ENCODE measurements at places on chromosomes 1 and 21.

DNA sequence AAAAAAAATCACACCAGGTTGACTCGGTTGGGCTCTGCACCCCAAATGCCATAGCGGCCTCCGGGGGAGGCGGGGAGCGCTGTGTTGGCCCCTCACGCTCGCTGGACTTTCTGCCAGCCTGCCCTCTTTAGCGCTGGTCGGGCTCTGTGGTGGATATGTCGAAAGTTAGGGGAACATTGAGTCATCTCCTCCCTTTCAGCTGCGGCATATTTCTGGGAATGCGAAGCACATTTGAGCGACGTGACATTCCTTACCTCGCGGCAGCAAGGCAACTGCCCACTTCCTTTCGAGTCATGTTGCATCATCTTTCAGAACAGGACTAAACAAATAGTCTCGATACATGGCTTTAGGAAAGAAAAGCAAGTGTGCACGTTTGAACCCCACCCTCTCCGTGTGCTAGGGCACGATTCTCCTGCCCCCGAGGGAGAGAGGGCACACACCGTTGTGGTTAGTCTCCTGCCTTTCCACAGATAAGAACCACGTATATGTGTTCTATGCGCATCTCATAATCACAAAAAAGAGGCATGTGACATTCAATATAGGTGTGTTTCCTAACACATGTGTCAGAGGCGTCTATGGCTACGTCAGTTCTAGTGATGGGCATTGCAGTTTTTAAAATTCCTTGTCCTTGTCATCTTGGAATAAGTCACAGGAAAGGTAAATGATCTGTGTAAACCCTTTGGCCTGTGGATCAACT lies 105.9 kb upstream of the SLC45A1 start:
- DNase-seq, result no peak

DNA sequence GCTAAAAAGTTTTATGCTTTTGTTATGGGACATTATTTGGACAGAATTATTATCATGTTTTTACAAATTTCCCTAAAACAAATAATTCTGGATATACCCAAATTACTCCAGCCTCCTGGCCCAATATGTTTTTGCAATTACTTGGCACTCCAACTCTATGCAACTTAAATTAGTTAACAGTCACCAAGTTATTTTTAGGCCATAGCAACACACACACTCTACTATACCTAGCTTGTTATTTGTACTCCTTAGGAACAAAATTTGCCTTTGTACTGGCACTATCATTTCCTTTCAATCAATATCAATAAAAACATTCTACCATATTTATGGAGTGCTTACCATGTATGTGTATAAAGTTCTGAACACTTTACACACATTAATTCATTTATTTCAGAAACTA lies 7.7 kb downstream of the DUSP10 start:
- no peak for DNase-seq

GRCh38 chr1:246153796-246154212 lies 353.3 kb downstream of the SMYD3 start:
- no peak for DNase-seq

GRCh38 chr1:244052016-244052727 lies 1.1 kb downstream of the ZBTB18 start:
- no peak for DNase-seq

DNA sequence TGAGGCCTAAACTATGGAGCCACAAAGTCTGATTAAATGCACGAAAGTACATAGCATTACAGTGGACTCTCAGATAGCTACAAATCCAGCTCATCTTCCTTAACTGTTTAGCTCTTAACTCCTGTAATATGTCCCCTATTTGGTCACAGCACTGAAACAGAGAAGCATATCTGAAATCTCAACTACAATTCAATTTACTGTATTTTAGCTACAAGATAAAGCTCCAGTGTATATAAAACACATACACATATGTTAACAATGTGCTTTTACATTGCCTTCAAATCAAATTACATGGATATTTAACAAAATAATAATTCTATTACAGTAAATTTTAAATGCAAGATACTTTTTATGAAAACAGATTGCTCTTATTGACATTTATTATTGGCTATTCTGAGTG lies 849.3 kb upstream of the PRMT6 start:
- DNase-seq, result no peak

- no peak for DNase-seq
Observed at GRCh38 chr1:44296806-44297205, 58.3 kb downstream of the ERI3 start.

DNA sequence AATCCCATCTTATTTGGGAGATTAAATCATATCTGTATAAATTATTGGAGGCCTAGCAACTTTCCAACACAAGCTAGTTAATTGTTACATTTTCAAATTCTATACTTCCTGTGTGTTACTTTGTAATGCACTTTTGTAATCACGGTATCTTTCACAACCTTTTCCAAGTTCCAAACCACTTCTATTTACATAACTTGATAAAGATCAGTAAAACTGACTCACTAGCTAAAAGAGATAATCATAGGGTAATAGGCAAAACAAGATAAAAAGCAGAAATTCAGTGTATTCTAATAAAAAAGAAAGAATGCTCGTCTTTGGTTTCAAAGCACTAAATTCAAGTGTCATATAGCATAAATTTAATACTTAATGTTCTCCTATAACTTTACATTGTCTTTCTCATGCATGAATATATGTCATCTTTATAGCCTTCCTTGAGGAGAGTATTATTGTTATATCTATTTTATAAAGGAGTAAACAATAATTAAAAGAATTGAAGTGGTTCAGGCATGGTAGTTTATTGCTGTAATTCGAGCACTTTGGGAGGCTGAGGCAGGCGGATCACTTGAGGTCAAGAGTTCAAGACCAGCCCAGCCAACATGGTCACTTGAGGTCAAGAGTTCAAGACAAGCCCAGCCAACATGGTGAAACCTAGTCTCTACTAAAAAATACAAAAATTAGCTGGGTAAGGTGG lies 66.4 kb downstream of the RGS13 start:
- no peak for DNase-seq

GRCh38 chr21:43639470-43640353 lies 19.6 kb downstream of the HSF2BP start:
- no peak for DNase-seq

GRCh38 chr1:167821969-167822685 lies 91.8 kb downstream of the ADCY10 start:
- DNase-seq, result no peak

DNA sequence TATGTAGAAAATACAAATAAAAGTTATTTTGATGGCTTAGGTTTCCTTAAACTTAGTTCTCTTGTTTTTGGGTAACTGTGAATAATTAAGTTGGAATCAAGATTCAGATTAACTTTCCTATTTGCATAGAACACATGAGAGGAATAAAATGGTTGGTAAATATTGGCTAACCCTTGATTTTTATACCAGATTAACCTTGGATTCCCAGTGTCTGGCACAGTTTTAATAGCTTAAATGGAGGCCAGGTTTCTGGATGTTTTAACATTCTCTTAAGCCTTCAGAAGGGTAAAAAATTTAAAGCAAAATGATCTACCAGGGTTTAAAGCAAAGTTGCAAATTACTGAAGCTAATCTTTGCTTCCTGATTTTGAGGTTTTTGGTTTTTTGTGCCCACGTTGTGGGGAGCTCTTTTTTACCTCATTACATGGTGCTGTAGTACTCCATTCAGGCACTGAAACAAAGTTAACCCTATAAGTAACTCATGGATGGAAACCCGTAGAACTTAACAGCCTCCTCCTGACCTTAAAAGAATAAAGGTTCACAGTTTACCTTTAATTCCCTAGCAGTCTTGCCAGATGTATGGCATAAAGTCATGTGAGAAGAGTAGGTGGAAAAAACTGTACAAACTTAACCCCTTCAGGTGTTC lies 8.4 kb upstream of the SPATA1 start:
- DNase-seq, result no peak

DNA sequence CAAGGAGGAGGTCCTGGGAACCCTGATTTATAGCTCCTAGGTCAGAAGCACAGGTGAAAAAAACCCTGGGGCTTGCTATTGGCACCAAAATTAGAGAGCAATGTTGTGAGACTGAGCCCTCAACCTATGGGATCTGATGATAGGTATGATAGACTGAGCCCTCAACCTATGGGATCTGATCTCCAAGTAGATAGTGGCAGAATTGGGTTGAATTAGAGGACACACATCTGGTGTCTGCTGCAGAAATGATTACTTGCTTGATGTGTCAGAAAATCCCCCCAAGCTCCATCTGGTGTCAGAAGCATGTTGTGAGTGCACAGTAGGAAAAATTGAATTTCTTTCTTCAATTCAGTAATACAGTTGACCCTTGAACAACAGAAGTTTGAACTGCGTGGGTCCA lies 62.4 kb downstream of the MAP3K21 start:
- no peak for DNase-seq

DNA sequence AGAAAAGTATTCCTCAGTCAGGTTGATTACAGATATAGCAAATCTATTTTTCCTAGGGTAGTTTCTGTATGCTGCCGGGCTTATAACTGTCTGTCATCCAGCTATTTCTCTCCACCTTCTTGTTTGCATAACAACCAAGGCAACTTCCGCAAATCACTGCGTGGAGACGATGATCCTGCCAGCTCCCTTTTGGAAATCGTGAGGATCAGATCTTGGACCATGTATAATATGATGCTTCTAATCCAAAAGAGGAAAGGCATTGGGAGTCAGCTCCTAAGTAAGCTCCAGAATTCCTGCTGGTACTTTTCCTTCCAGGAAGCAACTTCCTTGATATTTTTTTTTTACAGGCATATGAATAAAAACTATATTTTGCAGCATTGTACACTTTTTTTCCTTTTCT lies 445 bp upstream of the RGS4 start:
- no peak for DNase-seq

Data from NCI-H1436 treated with DMSO at 0.1 percent for 48 hours (cell line).